Fibroblast of skin of right biceps (primary cell): ENCODE measurements at places on chromosomes 5 and 9.

DNA sequence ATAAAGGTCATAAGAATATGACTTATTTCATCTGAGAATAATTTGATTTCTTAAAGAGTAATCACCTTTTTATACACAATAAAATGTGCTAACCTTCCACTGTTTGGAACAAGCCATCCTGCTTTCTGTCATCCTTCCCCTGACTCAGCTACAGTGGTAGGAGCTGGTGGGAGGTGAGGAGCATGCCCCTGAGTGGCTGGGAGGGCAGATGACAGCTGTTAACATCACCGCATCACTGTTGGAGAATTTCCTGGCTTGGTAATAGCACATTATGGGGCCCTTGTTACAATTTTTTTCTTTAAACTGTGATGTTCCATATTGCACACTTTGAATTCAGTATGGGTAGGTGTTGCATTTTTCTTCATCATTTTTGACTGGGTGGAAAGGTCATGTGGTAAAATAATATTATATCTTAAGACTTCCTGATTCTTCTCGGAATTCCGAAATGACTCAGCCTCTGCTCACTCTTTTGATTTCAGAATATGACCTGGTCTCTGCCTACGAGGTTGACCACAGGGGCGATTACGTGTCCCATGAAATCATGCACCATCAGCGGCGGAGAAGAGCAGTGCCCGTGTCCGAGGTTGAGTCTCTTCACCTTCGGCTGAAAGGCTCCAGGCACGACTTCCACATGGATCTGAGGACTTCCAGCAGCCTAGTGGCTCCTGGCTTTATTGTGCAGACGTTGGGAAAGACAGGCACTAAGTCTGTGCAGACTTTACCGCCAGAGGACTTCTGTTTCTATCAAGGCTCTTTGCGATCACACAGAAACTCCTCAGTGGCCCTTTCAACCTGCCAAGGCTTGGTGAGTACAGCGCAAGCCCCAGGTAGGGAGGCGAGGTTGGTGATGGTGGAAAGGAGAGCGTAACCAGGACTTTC lies 5.8 kb downstream of the ADAMTS16 start:
- peak; percentile 7 for DNase-seq

GRCh38 chr9:124363326-124364096 lies 51.7 kb downstream of the PSMB7 start:
- DNase-seq: peak; percentile 37

- DNase-seq: no peak
These were observed 636.1 kb downstream of the KIF4B start for GRCh38 chr5:155649666-155650065.

- DNase-seq: no peak
These were observed 543 bp upstream of the ANKRD33B start for GRCh38 chr5:10563110-10563944.

- no peak for DNase-seq
These were observed 19.9 kb downstream of the VAV2 start for GRCh38 chr9:133971981-133972941.
